ENCODE measurements at places on chromosomes 3 and 15.

GRCh38 chr15:69597061-69597592 lies 144.5 kb downstream of the RPLP1 start:
- DNase-seq: no peak

DNA sequence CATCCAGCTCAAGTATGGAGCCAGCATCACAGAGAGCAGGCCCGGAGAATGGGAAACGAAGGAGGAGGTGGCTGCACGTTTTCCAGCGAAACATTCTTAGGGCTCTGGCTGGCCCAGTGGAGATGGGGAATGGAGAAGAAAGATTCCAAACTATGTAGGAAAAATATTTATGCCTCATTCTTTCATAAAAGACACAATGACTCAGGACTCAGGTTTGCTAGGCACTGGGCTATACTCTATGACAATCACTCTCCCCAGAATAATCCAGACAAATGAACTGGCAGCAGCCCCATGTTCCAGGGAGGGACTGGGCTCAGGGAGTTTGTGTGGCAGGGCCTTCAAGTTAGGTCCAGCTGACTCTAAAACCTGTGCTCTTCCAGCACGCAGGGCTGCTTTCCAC lies 110.8 kb upstream of the RAD18 start:
- DNase-seq: no peak

- no peak for DNase-seq
These were observed 631 bp upstream of the PRICKLE2 start for GRCh38 chr3:64225695-64226499.

GRCh38 chr3:8001712-8002111 lies 499.9 kb upstream of the LMCD1 start:
- no peak for DNase-seq

DNA sequence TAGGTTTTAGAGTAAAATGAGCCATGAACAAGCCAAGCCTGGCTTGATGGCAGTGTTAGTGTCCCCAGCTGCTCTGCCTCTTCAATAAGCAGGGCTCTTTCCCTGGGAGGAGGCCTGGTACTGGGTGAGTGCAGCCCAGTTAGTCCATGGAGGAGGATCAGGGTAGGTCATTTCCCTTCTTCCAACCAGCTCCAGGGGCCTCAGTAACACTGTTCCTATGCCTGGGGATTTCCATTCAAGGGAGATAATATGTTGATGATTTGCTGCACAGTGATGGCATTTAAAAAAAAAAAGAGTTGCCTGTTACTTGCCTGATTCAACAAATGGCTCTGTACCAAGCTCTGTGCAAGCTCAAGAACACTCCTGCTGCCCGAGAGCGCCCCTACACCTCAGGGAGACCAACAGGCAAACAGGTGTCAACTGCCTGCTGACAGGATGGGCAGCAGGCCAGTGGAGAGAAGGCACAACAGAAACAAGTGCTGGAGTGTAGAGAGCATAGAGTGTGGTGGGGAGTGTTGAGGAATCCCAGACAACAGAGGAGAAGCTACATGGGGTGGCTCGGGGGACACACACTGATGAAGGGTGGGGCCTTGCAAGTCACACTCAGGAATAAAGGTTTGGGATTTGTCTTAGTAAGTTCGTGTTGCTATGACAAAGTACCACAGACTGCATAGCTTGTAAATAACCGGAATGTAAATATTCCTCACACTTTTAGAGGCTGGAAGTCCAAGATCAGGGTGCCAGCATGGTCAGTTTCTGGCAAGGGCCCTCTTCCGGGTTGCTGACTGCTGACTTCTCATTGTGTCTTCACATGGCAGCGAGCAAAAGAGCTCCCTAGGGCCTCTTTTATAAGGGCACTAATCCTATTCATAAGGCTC lies 78.6 kb upstream of the PXYLP1 start:
- no peak for DNase-seq

- no peak for DNase-seq
These were observed 17.3 kb downstream of the SNAPC5 start for GRCh38 chr15:66480267-66480666.

DNA sequence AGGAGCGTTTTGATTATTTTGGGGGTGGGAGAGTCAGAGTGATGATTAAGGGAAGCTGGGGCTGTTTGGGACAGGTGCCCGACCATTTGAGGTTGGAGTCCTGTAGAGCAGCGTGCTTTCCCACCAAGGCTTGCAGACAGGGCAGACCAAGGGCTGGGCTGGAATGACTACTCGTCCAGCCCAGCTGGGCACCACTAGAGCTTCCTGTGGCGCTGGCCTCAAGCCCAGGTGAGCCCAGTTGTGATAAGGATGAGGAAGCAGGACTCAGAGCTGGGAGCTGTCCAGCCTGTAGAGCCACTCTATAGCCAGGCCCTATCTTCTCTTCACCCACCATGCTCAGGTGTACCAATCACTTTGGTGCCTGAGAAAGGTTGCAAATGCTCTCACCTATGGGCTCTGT lies 75.8 kb upstream of the ACAN start:
- DNase-seq: no peak

- no peak for DNase-seq
These were observed 204.0 kb downstream of the OSBPL10 start for GRCh38 chr3:31777092-31777491.

DNA sequence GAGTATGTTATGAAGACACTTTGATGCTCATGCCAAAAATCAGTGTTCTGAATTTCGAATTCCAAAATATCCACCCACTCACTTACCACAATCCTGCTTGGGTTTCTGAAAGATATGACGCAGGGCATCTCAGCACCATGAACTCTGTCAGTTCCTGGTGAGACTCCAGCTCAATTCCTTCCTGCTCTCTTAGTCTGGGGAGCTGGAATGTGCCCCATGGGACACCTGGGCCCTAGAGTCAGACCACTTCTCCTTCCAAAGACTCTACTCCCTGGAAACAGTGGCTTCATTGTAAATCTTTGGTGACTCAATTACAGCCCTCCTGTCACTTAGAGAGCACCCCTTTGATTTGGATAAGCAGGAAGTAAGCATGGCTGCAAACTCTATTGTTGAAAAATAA lies 50.5 kb downstream of the CD86 start:
- no peak for DNase-seq

DNA sequence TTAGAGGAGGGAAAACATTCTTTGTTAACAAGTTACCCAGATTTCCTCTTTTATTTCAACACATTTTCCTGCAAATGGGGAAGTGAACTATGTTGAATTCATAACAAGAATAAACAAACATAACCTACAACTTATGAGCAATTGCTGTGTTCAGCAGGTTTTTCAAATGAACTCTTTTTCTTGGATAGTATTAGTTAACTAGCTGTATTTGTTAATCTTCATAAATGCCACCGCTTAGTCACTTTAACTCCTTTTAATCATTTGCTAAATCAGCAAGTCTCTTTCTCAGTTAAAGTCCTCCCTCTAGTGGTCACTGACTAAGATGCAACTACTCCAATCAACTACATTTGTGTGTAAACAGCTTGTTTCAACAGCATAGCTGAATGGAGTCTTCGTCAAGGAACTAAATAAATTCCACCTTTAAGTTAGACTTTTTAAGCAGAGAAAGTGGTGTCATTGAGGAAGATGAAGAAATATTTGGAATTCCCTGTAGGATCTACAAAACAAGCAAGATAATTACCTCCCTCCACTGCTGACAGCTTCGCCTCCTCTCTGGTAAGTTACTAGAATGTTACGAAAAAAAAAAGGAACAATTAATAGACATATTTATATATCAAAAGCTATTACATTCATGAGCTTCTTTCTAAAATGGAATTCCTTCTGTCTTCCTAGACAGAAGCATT lies 1122.0 kb downstream of the ROBO1 start:
- DNase-seq: no peak

DNA sequence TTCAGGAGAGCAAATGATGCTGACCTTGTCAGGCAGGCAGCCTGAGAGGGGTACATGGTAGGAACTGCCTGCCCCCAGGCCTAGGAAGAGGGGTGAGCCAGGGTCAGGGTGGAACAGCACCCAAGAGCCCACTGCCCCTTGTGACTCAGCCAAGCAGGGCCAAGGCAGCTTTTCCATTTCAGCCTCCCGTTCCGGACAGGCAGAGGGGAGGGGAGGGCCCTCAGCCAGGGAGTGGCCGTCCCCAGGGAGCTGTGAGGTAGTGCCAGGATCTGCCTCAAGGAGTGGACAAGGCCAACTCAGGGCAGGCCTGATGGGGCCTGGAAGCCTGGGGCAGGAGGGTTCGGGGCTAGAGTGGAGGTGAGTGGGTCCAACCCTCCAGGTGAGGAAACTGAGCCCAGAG lies 5.1 kb upstream of the ANKRD63 start:
- DNase-seq: no peak

- peak; percentile 50 for DNase-seq
These were observed 97.2 kb upstream of the FLNB start for GRCh38 chr3:57910990-57911389.

- no peak for DNase-seq
These were observed 42.9 kb upstream of the TSC22D2 start for GRCh38 chr3:150365132-150365604.

GRCh38 chr3:20772869-20773268 lies 586.9 kb upstream of the SGO1 start:
- no peak for DNase-seq

GRCh38 chr3:21417991-21418390 lies 333.0 kb downstream of the ZNF385D start:
- no peak for DNase-seq

DNA sequence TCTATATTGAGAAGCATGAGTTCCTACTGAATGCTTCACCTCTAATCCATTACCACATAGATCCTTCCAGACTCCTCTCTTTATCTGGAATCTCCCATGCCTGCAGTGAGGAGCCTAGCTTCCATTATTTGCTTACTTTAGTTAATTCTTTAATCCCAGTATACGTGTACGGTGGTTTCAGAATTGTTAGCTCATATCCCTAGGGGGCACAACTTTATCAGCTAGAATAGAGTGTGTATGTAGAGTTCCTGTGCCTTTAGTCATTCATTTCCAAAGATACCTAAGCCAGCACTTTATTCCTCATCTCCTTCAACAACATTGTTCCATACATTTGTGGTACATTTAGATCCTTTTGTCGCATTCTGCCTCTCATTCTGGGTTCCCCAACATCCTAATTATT lies 226.0 kb downstream of the TJP1 start:
- no peak for DNase-seq

- no peak for DNase-seq
These were observed 38.2 kb upstream of the SUCLG2 start for GRCh38 chr3:67692621-67693020.

DNA sequence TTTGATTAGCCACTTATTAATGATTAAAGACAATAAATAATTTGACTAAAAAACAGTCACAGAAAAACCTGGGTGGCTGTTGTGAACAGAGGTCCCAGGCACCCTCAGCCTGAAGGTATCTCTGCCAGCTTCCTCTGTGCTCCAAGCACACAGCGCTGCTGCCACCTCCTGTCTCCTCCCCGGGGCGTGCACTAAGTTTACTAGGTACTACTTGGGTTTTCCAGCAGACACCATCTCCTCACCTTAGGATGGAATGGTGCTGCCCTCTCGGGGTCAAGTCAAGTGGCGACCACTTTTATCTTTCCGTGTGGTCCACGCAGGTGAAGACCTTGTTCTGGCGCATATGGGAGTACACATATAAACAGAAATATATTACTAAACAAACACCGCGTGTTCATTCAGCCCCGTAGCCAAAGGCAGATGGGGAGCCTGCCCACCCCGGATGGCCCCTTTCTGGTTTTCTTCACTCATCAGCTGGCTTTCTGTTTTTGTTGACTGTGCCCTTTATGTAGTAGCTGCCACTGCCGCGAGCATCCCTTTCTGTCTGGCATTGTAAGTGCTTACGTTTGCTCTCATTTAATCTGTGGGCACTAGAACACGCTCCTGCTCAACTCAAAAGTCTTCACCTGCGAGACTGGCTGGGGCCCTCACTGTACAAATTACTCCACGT lies 128.0 kb downstream of the LRIG1 start:
- peak; percentile 72 for DNase-seq

GRCh38 chr3:106814231-106814630 lies 563.0 kb upstream of the CCDC54 start:
- DNase-seq: no peak

DNA sequence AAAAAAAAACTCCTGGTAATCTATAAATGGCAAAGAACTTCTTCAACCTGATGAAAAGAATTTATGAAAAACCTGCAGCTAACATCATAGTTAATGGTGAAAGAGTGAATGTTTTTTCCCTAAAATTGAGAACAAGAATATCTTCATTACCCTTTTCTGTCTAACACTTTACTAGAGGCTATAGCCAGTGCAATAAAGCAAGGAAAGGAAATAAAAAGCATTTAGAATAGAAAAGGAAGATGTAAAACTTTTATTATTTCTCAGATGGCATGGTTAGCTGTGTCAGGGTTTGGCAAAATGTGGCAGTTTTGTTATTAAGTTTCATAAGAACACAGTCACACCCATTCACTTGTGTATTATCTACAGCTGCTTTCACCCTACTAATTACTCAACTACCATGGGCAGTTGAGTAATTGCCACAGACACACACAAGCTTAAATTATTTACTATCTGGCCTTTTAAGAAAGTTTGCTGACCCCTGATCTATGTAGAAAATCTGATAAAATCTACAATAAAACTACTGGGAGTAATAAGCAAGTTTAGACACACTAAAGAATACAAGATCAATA lies 465.1 kb downstream of the MAGI1 start:
- DNase-seq: no peak

DNA sequence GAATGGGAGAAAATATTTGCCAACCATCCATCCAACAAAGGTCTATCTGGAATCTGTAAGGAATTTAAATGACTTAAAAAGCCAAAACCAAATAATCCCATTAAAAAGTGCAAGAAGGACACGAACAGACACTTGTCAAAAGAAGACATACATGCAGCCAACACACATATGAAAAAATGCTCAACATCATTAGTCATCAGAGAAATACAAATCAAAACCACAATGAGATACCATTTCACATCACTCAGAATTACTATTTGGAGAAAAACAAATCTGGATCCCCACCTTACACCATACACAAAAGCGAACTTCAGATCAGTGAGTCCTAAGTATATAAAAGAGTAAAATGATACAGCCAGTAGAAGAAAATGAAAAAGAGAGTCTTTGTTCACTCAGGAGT lies 58.6 kb upstream of the MNS1 start:
- no peak for DNase-seq

- DNase-seq: peak; percentile 46
These were observed 1.9 kb downstream of the TBL1XR1 start for GRCh38 chr3:177195242-177195991.

DNA sequence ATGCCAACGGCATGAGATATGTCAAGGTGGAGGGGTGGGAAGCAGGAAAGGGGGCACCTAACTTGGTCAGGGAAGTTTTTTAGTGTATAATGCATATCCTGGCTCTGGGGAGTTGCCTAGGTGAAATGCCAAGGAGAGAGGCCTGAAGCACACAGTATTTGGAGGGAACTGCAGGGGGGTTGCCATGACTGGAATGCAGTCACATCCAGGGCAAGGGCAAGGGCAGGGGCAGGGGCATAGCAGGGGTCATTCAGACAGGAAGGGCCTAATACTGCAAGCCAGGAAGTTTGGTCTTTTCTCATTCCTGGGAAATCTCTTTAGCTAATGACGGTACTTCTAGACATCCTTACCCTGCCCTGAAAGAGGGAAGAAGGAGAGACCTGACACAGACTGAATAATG lies 60.5 kb downstream of the MYRIP start:
- DNase-seq: no peak
